ENCODE measurements at places on chromosomes 5 and 9.

- DNase-seq, result no peak
Observed at GRCh38 chr9:112327718-112328450, 5.5 kb downstream of the PTBP3 start.

DNA sequence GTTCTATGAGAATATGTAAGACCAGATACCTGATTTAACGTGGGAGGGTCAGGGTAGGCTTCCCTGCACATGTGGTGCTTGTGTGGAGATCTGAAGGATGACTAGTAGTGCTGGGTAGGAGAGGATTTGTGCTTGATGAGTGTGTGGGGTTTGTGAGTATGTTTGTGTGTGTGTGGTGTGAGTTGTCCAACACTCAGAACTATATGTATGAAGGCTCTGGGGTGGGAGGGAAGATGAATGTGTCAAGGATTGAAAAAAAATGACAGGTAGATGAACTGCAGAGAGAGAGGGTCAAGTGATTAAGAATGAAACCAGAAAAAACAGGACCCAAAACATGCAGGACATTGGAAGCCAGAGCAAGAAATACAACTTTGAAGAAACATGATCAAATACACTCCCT is 154.6 kb upstream of the NR3C1 start:
- DNase-seq, result no peak

DNA sequence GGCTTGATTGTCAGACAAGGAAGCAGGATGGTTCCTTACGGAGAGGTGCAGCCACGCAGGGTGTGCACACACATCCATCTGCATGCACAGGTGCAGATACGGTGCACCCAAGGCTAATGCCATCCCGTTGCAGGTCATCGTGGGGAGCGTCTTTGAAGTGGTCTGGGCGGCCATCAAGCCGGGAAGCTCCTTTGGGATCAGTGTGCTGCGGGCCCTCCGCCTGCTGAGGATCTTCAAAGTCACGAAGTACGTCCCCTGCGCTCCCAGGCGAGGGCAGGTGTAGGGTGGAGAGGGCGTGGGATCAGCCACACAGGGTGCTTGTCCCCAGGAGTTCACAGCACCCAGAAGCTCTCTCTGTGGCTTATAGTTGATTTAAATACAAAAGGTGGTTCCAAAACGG is 106.4 kb downstream of the CACNA1B start:
- DNase-seq, result no peak

DNA sequence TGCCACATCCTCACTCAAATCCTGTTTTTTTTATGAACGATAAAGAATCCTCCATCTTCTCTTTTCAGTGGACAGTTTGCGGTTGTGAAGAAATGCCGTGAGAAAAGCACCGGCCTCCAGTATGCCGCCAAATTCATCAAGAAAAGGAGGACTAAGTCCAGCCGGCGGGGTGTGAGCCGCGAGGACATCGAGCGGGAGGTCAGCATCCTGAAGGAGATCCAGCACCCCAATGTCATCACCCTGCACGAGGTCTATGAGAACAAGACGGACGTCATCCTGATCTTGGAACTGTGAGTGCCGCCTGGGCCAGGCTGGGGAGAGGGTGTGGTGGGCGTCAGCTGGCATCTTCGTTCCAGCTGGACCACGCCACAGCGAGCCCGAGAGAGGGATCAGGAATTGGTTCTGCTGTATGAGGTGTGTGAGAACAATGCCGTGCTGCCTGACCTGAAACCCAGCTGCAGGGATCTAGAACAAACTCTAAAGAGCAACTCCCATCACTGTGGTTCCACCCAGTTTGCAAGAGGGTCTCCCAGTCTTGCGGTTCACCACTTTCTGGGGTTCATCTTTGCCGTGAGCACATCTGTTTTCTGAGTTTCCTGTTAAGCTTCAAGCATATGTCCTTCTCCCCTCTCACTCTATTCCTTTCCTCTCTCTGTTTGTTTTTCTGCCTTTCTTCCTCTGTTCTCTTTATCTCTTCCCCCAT is 107.4 kb downstream of the DAPK1 start:
- DNase-seq, result no peak

DNA sequence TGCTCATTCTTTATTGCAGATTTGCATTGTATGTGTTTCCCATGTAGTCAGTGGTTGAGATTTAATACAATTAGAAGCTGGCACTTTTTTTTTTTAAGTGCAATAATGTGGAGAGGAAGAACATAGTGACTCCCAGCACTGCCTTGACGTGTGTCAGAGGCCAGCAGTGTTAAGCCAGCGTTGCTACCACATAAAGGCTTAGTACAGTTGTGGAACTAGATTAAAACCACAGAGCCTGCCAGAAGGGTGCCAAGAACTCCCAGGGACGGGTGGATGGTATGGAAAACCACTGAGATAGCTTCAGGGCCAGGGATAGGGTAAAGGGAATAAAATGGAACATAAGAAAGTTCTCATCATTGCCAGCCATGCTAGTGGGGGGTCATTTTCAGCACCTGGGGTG is 142.9 kb downstream of the TRIO start:
- no peak for DNase-seq

- DNase-seq, result no peak
Observed at GRCh38 chr9:111412280-111412679, 71.9 kb downstream of the ECPAS start.

GRCh38 chr5:10331341-10331796 is 22.1 kb upstream of the MARCHF6 start:
- no peak for DNase-seq

DNA sequence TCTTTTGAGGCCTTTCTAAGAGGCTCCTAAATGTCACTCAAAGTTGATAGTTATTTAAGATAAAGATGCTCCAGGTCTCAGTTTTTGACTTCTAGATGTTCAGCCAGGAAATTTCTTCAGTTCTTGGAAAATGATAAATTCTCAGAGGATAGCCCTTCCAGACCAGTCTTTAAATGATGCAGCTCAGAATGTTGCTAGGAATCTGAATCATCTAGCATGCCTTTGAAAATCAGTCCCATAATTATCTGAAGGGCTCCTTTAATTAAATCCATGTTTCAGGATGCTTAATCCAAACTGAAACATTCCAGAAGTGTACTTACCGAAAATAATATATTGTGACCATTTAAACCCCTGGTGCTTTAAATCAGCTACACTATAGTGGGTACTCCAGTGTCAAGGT is 107.5 kb upstream of the FBN2 start:
- no peak for DNase-seq

- no peak for DNase-seq
Observed at GRCh38 chr9:121029469-121029868, 20.6 kb downstream of the C5 start.

DNA sequence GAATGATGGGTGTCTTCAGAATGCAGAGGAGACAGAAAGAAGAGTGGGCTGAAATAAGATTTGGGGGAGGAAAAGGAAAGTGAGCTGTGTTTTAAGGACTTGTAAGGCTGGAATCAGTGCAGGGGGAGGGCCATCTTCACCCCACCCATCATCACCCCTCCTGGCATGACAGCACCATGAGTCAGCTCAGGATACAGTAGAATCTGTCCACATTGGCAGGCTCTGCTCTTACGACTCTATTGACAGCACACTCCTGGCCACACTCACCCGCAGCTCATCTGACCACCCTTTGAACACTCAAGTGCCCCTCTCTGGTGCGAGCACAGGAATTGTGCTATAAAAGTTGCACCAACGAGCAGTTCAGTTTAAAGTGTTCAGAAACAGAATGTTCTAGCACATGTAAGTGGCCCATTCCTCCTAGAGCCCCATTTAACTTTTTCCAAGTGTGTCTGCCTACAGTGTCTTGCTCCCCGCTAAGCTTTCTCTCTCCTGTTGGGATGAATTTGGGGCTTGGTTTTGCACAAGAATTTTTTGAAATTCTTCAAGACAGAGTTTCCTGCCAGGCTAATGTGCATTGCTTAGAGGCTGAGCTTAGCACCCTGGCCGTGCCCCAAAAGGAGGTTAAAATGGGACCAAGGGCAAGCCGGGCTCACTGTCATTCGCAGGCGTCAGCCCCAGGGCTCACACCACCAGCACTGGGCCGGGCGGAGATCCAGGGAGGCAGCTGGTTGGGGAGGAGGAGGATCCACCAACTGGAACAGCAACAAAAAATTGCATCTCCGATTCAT is 12.0 kb downstream of the ADRA1B start:
- DNase-seq, result no peak

DNA sequence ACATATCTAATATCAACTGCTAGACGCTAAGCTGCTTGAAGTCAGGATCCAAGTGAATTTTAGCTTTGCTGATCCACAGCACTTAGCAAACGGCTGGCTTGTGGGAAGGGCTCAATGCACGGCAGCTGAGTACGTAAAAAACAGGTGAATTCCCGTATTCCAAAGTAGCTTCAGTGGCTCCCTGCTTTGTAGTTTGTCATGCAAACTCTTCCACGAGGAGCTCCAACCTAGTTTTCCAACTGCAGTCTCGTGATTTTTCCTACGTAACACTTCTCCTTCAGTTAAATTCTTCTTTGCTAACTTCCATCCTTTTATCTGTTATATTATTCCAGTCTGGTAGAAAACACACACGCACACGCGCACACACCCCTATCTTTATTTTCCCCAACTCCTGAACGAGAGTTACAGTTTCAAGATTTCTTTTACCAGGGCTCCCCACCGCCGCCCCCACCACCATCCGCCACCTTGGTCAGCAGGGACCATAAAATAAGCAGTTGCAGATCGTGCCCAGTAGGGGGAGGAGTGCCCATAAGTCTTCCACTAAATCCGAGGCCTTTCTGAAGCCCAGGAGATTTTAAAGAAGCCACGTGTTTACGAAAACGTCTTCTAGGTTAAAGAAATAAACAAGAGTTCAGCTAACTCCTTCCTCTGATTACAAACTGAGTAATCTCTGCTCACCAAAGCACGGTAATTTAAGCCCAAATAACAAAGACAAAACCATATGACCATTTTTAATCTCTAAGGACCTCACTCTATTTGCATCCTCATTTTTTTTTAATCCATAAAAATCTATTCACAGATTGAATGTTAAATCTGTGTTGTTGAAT is 34.8 kb upstream of the TRIO start:
- peak; percentile 57 for DNase-seq

DNA sequence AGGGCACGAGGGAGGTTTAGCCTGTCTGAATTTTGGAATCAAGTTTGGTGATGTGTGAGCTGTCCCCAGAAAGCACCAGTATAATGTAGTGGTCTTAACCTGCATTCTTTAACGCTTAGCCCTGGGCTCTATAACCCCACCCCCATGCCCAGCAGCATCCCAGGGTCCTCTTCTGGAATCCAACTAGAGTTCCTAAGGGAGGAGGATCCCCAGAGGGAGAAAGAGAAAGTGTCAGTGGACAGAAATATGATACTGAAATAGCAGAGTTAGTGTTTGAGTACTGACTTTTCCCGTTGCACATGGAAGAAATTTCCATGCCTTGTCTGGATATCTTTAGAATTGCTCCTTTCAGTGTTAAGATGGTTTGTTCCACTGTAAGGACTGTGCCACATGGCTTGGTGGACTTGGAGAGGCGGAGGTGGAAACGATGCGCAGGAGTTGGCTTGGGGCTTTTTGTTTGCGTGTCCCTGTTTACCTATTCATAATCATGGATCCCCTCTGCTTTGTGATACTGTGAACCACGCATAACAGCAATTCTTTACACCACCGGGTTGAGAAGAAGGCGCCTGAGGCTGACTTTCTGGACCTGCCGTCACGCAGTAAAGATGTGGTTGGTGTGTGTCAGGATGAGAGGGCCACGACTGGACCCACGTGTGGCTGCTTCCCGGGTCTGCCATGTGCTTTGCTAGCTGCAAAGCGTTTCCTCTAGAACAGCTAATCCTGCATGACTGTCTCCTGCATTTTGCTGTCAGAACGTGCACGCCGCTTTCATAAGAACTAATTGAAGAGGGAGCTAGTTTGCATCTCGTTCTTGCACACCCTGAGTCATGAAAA is 142.3 kb downstream of the SMARCA2 start:
- peak; percentile 56 for DNase-seq

DNA sequence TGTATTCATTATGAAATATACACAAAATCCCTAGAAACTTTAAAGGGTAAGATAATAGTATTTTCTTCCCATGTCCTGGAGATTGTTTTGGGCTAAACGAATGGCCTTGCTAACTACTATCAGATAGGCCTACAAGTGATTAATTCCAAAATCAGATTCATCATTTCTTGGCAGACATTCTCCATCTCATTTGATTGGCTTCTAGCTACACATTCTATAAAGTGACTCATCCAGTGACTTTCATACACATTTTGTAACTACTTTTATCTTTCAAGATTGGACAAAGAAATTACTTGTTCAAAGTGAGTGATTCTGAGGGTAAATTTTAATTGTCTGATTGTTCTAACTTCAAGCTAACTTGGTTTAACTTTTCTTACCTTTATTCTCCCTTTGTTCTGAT is 93.3 kb downstream of the RAPGEF6 start:
- no peak for DNase-seq

DNA sequence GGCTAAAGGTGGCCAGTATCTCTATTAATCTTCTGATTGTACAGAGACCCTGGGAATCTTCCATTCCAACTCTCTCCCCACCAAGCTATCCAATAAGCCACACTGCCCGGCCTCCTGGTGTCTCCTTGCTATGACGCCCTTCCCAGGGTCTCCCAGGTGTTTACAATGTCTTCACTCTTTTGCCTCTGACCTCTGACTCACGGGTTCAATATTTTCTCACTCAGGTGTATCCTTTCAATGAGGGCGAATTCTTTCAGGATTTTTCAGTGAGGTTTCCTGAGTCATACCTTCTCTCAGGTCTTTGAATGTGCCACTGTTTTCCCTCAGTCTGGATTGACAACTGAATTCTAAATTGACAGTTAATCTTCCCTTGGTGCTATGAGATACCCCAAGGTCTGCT is 53.7 kb upstream of the IRX4 start:
- DNase-seq, result no peak

- peak; percentile 15 for DNase-seq
Observed at GRCh38 chr5:109691996-109692395, 2.3 kb downstream of the MAN2A1 start.

GRCh38 chr5:472076-472655 is 29.2 kb downstream of the EXOC3 start:
- DNase-seq, result no peak

DNA sequence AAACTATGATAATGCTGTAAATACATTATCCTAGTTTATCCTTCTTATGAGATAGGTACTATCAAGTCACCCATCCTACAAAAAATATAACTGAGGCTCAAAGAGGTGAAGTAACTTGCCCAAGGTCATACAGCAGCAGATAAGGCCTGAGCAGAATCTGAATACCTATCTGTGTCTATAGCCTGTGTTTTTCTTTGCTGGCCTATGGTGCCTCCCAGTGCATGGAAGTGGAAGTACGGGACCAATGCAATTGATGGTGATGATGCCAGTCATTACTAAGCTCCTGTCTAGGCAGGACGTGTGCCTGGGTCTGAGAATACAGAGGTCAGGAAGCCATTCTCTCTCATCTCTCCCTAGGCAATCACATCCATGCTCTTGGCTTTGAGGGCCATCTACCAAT is 67.8 kb downstream of the FAT2 start:
- no peak for DNase-seq

DNA sequence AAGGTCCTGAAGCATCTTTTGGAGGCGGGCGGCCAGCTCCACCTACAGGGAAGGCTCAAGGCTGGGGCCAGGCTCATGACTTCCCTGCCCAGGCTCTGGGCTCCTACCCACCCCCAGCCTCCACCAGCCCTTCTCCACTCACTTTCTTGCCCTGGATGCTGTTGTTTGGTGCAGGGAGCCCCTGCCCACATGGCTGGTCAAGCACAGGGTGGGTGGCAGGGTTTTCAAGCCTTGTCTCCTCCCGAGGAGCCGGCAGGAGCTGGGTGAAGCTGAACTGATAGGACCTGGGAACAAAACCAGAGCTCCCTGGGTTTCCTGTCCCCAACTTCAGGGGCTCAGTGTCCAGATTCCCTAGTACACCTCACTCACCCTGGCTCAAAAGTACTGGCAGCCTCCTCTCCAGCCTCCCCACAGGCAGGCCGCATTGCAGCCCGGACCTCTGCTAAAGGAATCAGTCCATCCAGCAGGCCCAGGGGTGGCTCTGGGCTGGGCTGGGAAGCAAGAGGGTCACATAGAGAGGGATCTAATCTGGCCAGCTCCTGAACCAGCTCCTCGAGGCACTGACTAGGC is 6.9 kb downstream of the SHROOM1 start:
- no peak for DNase-seq
